ENCODE measurements at places on chromosomes 7 and 10.

DNA sequence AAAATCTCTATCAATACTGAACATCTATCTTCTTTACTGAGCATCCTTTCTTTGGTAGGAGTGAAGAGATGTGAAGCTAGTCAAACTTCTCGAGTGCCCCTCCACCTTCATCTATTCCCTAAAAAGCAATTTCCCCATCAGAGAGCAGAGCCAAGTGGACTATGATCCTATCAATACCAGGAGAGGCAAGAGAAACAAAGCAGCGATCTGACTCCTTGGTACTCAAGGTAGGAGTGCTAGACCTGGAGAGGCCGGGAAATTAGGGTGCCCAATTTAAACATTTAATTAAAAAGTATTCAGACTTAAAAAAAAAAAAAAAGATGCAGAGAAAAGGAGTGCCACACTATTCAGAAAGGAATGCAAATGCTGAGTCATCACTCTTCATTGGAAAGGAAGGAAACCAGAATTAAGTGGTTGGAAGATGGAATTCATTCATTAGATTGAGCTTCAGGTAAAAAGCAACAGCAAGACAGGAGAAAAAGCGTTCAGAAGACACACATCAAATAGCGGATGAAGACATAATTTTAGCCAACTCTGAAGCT is 1.6 kb downstream of the TIAL1 start:
- no peak for DNase-seq

DNA sequence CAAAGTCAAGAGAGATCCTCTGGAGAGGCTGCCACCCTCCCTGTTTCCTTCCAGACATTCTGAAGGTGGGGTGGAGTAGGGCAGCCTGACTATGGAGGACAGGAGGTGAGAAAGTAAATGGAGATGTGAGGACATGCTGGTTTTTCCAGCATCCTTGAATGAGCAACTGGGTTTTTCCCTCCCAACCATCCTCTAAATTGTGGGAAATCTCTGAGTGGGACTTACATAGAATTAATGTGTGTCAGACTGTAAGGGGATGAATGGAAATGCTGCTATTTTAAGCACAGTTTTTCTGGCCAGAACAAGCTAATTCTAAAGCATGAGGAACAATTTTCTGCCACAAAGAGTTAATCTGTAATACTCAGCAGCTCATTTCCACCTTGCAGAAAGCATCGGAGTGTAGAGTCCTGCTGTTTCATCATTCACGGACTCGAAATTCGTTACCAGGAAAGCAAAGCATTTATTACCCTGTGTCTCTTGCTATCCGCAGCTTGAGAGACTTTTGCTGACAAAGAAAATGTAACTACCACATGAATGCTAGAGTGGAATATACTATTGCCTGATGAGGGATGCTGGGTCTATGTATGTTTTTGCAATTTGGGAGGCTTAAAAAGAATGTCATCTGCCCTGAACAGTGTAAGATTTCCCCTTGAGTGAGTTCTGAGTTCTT is 213.0 kb downstream of the CELF2 start:
- no peak for DNase-seq

DNA sequence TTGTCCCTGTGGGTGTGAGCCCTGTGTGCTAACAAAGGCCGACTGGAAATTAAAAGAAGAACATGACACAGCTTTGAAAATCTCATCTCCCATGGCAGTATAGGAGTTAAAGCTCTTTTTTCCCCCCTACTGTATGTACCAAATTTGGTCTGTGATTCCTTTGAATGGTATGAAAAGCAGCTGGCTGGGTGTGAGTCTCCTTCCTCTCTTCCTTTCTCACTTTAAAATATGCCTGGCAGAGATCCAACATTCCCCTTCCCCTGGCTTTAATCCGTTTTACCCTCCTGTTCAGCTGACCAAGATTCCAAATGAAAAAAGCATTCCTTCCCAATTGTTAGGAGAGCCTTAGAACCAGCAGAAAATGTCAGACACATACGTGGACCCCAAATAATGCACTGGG is 225.0 kb upstream of the CELF2 start:
- no peak for DNase-seq

- DNase-seq: no peak
Measured at GRCh38 chr7:133827707-133828623, 299.2 kb upstream of the LRGUK start.

DNA sequence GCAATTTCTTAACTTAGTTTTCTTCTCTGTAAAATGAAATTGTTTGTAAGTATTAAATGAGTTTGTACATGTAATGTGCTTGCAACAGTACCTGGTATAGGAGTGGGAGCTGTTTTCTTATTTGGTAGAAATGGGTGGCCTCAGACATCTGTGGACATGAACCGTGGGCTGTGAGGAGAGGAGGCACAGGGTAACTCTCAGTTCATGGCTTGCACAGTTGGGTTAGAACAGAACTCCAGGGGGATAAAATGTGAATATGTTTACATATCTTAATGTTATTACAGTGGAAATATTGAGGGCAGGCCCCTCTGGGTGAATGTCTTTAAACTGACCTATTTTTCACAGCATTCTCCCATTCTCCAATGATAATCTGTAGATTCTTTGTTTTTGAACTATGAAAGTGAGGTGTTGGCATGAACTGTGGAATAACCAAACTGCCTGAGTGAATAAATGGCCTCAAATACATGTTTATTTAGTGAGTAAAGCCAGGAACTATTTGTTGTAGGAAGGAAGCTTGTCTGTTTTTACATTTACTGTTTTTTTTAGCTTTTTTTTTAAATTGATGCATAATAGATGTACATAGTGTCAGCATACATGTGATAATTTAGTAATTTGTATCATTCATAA is 2.6 kb downstream of the ABCA13 start:
- no peak for DNase-seq

GRCh38 chr7:11899247-11899646 is 67.2 kb upstream of the THSD7A start:
- DNase-seq: no peak

DNA sequence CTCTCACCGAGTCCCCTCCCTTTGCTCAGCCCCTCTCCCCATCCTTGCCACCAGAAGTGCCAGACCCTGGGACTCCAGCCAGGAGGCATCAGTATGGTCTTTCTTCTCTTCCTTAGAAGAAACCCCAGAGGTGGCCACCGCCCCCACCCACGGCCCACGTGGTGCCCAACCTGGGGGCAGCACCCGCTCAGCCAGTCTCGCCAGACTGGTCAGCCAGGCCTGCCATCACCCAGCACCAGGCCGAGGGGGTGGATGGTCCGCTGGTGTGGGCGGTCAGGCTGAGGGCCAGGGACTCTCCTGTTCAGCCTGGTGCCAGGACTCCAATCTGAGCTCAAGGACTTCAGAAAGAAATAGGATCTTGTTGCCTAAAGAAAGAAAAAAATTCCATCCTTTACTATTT is 5.8 kb upstream of the CLDN4 start:
- no peak for DNase-seq

DNA sequence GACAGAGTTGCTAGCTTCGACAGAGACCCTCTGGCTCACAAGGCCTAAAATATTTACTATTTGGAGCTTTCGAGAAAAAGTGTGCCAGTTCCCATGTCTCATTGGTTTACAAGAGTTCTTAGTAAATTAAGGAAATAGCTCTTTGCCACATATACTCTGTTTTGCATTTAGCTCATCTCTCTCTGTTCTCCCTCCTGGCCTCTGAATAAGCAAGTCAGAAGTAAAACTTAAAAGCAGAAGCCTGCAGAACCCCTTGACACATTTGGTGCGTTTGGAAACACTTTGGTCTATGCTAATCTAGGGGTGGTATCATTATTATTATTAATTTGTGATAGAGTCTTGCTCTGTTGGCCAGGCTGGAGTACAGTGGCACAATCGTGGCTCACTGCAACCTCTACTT is 6.4 kb downstream of the CARD11 start:
- DNase-seq: no peak

DNA sequence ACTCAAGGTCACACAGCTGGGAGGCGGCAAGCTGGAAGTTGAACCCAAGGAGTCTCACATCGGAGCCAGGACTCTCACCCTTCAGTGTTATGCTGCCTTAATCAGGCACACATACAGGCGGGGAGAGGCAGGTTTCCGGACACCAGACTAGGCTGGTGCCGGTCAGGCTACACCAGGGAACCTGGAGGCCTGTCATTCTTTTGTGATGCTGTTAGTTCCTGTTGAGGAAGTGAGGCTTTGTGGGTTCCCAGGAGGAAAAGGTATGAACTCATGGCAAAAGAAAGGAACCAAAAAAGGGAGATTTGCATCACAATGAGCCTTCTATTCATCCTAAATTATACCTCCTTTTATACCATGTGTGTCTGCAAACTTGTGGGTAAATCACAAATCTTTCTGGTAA is 103.8 kb downstream of the TCF7L2 start:
- DNase-seq: peak; percentile 93

DNA sequence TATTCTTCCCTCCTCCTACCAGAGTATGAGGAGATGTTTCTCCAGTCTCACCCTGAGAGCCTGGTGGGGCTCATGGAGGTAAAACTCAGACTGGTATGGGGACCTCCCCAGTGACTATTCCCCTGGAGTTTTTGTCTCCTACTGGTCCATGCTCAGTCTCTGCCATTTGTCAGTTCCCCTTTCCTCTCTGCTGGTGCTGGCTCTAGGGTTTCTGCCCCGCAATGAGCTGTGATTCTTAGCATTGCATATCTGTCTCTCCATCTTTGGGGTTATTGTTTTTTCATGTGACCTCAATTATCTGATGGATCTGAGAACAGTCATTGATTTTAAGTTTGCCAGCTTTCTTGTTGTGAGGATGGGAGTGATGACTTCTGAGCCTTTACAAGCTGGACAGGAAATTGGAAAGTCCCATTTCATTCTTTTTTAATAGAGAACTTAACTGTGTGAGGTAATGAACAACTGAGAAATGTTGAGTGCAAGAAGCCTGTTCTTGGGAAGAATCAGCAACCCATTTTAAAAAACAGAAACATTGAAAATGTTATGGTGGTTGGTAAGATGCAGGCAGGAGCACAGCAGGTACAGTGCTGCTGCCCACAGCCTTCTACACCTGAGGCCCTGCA is 26.9 kb downstream of the NACAD start:
- no peak for DNase-seq

GRCh38 chr7:17994079-17994850 is 33.4 kb downstream of the PRPS1L1 start:
- DNase-seq: no peak

Measured in iPS DF 19.7 (cell line).